AG08395 (cell line): ENCODE measurements at places on chromosomes 2 and 18.

- peak; percentile 75 for DNase-seq
These were observed 236.1 kb downstream of the CDH20 start for GRCh38 chr18:61569176-61569892.

DNA sequence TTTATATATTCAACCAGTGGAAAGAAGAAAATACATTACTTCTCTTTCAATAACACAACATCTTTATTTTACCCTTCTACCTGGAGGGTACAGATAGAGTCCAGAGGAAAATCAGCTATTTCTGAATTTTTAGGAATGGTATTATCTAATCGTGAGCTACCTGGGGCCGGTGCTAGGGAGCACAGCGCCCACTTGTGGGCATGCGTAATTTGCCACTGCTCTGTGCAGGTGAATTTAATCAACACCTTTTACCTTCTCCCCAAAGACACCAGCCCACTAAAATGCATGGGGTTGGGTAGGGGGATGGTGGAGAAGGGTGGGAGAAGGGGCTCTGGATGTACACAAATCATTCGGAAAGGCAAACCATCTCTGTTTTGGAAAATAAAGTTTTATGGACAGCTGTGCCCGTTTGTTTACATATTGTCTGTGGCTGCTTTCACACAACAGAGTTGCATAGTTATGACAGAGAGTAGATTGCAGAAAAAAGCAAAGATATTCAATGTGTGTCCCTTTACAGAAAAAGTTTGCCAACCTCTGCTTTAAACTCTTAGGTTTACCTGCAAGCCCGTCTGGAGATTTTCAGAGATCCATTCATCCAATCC lies 51.5 kb upstream of the DCC start:
- no peak for DNase-seq

DNA sequence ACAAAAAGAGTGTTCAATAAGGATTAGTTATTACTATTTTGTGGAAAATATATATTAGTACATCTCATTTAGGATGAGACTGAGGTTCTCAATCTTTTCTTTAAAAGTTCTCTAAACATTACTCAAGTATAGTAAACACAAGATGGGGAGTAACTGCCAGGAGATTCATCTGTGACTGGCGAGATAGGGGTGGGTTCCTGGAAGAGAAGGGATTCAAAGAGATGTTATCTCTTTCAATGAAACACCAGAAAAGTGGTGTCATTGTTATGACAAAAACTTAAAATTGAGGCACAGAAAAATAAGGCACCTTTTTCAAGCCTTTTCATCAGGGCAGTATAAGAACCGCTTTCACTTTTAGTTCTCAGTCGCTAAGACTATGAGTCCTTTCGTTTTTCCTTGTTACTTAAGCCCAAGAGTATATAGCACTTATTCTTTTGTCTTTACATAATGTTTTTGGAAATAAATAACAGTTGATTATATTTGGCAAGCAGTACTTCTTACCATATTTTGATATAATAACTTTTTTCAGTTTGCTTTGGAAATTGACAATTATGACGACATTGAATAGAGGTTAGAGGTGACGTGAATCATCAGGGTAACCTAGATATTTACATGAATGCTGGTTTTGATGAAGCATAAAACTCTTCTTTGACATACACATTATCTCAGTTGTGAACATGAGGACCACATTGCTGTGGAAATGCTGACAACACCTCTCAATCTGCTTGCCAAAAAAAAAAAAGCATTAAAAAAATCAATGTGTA lies 393.9 kb upstream of the TCF4 start:
- DNase-seq: no peak

GRCh38 chr2:161101406-161101805 lies 58.8 kb upstream of the TANK start:
- no peak for DNase-seq

DNA sequence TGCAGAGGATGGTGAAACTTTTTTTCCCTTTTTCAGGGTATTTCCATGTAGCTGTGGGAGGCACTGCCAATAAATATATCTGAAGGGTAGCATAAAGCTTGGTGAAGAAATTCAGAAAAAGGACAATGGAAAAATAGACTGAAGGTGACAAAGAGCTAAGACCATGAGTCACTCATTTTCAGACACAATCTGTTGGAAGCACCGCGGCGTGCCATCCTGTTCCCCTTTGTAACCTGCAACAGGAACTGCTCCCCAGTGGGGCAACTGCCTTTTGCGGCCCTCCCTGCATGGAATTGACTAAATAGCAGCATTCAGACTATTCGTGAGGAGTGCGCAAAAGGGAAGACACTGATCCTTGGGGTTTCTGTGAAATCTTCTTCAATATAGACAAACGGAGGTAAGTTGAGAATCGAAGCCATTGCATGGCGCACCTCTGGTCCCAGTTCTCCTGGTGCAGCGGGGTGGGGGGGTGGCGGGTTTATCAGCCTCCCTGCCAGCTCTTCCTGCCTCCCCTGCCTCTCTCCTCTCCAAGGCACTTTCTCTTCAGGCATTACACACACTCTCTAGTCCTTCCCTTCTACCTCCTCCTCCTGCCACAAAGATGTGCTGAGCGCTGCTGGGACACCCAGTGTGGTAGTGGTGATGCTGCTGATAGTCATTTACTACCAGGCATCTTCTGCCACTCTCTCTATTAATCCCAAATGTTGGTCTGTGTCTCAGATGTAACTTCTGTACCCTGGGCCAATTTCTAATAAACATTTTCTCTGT lies 126.2 kb upstream of the TMEM200C start:
- DNase-seq: no peak

DNA sequence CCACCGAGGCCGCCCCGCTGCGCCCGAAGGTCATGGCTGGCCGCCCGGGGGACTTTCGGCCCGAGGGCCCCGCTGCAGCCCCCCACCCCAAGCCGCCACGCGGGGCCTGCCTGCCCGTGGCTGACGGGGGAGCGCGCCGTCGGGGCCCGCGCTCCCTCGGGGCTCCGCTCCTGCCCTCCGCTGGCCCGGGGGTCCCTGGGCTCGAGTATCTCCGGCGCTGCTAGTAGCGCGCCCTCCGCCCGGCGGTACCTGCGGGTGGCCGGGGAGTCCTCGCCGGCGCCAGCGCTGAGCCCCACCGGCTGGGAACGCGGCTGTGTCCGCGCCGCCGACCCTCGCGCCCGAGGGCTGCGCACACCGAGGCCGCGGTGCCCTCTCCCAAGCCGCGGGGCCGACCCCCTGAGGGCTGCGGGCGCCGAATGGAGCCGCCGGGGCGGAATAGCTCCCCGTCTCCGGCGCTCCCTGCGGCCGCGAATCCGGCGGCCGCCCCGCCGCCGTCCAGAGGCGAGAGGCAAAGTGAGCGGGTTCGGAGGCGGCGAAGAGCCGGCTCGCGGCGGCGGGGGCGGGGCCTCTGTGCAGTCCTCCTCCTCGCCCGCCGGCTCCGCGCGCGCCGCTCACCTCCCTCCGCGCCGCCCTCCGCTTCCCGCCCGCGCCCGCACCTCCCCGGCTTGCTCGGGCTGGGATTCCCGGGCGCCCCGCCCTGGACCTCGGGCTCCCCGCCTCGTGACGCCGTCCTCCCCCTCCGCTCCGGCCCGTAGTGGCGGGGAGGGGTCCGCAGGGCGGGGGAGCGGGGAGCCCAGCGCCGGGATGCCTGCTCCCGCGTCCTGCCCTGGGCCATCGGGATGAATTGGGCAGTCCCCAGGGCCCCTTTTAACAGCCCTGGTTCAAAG lies at the start of gene KCNG3:
TSS of gene KCNG3 (minus strand) at position 515 of the 887 bp plus-strand sequence. CDS start at position 34, 481 bp downstream.
- peak; percentile 50 for DNase-seq

DNA sequence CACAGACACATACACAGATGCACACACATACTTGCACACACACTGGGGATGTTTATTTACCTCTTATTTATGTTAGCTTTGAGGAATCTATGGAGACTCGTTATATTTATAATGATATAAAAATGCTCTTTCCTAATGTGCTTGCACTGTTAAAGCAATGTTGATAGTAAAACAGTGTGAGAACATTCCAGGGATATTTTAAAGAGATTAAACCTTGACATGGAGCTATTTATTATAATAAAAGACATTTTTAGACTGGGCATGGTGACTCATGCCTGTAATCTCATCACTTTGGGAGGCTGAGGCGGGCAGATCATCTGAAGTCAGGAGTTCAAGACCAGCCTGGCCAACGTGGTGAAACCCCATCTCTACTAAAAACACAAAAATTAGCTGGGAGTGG lies 557.3 kb upstream of the ZNF804A start:
- DNase-seq: no peak

- no peak for DNase-seq
These were observed 173.8 kb downstream of the BCL11A start for GRCh38 chr2:60379684-60380083.

DNA sequence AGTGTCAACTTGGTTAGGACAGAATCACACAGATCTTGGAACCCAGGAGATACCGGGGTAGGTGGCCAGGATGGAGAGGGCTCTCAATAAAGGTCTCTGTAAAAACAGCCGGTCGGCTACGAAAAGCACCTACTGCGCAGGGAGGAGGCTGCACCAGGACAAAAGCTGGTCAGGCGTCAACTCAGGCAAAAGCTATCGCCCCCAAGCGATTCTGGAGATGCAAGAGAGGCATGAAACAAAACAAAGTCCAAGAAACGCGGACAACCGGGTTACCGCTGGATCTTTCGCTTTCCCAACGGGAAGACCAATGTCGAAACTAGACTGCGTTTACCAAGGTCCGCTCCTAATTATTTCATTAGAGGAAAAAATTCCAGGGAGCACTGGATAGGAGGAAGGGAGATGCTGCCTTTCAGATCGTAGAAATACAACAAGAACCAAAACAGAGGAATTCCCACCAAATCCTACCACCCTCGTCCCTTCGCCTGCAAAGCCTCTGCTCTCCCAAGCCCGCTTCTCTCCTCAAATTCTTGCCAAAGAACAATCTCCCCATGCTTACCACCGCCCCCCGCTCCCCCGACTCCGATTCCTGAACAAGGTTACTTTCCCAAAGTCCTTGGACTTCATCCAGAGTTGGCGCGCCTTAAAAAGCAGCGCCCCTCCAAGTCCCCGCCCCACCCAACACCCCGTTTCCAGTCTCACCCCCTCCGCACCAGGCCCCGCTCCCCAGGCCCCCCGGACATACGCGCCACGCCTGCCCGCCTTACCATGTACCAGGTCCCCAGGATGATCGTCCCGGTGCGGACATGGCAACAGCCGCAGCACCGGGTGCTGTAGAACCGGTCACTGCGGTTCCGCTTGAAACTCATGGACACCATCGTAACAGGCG lies 539 bp downstream of the LAPTM4A start:
- DNase-seq: peak; percentile 31

- DNase-seq: no peak
These were observed 37.0 kb downstream of the ROCK1 start for GRCh38 chr18:21074336-21075323.

DNA sequence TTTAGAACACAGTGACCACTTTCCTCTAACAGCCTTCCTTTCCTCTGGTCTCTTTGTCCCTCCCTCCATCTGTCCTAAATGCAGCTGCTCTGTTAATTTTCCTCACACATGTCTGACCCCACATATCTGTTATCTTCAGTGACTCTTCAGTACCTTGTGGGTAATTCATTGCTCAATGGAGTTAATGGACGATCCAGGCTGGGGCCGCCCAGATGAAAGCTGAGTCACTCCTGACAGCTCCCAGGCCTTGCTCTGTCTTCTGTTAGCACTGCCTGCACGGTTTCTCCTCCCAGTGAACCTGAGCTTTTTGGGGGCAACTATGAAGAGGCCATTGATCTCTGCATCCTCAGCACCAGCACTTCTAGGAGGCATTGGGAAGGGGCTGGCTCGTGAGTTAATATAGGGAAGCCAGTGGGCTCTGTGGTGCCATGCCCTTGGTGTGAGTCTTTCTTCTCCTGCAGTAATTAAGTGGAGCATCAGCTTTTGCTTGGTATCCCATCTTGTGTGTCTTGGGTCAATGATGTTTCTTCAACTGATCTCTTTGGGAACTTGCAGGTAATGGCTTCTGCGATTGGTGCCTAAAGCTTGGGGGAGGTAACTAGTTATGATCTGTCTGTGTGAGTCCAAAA lies 67.3 kb downstream of the SNORC start:
- peak; percentile 66 for DNase-seq

GRCh38 chr2:59900728-59901452 lies 652.6 kb downstream of the BCL11A start:
- no peak for DNase-seq

- no peak for DNase-seq
These were observed 105.9 kb upstream of the ID2 start for GRCh38 chr2:8575834-8576423.

DNA sequence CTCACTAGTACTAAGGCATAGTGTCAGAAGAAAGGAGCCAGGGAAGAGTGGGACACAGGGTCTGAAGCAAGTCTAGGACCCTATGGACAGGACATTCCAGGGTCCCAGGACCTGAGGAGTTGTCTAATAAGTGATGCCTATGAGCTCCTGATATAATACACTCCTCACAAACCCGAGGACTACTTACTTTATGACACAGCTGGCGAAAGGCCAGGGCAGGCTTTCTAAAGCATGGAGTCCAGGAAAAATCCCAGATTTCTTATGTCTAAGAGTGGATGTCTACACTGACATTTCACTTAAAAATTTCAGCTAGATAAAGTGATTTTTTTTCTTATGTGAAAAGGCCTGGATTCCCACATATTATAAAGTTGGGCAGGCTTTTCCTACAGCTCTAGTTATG lies 502.2 kb upstream of the SETBP1 start:
- no peak for DNase-seq
